ENCODE measurements at places on chromosomes 3 and 15.
A peak's percentile ranks its signal among the peaks of the same experiment; 100 is the strongest.

DNA sequence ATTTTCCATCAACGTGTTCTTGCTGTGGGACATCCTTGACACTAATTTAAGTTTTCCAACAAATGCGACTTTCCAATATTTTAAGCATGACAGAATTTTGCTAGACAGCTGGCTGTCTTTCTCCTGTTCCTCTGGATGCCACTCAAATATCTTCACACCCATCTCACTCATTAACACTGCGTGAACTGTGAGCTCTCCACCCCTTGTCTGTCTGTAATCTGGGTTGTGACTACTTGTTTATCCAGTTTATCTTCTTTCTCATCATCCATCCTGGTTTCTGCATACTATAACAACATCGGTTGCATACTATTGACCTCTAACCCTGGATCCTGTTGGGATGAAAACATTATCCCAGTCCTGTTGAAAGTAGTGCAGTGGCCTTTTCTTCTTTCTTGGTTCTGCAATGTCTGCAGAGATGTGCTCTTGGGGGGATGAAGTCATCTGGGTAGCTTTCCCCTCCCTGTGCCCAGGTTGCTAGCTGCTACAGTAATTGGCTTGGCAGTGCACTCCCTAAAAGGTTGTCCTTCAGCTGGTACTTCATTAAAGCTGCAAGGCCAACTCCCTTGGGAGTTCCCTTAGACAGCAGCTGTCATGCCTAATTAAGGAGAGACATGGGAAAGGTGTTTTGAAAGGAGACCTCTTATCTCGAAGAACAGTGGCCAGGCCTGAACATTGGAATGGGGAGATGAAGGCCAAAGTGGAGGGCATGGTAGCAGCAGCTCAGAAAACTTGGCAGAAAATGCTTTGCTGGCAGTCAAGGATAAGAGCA, 24.7 kb downstream of the KAT2B start:
- DNase-seq = no peak

- no peak for DNase-seq
Observed at GRCh38 chr3:53650424-53650823, 156.0 kb downstream of the CACNA1D start.

- no peak for DNase-seq
Observed at GRCh38 chr3:102158080-102158740, 276.6 kb upstream of the ZPLD1 start.

- no peak for DNase-seq
Observed at GRCh38 chr3:195207731-195208130, 63.2 kb downstream of the XXYLT1 start.

DNA sequence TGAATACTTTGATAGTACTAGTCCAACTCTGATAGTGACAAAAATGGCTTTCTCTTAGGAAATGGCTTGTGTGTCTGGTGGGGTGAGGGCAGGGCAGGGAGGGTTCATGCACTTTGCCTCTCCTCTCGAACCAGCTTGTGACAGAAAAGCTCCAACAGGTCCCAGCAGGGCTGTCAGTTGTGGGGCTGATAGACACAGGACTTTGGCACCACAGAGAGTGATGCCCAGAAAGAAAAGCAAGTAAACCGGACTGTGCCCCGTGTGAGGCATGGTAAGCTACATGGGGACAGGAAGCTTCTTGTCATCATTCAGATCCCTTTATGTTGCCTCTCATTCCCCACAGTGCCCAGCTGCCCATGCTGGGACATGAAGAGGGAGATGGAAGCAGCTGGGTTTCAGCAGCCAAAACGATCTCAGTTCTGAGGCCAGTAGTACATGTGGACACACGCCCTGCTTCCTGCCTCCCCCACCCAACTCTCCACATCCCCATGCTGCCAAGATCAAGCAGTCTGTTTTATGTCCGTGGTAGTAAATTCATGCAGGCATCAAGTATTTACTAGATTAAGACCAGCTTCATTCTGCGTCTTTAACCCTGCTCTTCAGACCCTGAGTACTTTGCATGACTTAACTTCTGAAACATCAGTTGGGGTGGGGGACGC, 29.7 kb upstream of the LIPC start:
- DNase-seq = no peak

GRCh38 chr15:69161079-69161877, 843 bp downstream of the GLCE start:
- peak; percentile 0 for DNase-seq

- DNase-seq = no peak
Observed at GRCh38 chr3:141019244-141019643, 31.9 kb upstream of the SPSB4 start.

DNA sequence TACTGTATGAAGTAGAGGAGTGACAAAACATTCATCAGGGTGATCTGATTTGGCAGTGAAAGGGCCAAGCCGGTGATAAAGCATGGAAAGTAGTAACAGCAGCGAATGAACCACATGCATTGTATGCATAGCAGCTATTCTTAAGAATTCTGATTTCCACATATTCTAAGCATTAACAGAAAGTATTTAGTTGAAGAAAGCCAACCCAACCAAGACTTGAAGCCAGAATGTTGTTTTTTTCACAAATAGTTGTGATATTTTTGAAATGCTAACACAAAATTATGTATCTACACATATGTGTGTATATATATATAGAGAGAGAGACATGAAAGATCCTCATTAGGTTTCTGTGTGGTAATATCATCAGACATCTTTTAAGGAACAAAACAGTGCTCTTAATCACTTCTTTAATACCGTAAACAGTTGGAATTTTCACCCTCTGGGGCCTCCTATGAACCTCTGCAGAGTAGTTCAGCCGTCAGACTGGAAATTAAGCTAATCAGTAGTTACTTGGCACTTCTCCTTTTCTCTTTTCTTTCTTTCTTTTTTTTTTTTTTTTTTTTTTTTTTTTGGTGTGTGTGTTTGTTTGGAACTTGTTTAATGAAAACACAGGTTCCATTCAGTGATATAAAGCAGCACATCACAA, 139.6 kb downstream of the CMSS1 start:
- no peak for DNase-seq

GRCh38 chr3:185631508-185632206, 45.6 kb downstream of the SENP2 start:
- DNase-seq = no peak

DNA sequence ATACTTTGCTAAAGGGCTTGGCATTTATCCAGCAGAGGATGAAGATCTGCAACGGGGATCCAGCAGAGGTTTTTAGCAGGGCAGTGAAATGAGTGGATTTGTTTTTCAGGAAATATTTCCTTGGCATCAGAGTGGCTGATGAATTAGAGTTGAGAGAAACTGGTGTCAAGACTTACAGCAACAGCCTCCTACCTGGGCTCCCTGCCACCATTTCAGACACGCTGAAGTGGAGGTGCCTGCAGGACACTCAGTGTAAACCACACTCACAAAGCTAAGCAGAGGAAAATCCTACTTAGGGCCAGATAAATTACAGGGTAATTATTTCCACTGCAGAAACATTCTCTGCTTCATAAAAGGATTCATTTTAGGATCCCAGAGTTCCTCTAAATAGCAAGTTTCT, 519.7 kb downstream of the FGF12 start:
- DNase-seq = no peak

GRCh38 chr3:165885558-165886270, 48.5 kb upstream of the BCHE start:
- DNase-seq = no peak

- no peak for DNase-seq
Observed at GRCh38 chr3:52423173-52423572, 21.7 kb downstream of the SEMA3G start.

DNA sequence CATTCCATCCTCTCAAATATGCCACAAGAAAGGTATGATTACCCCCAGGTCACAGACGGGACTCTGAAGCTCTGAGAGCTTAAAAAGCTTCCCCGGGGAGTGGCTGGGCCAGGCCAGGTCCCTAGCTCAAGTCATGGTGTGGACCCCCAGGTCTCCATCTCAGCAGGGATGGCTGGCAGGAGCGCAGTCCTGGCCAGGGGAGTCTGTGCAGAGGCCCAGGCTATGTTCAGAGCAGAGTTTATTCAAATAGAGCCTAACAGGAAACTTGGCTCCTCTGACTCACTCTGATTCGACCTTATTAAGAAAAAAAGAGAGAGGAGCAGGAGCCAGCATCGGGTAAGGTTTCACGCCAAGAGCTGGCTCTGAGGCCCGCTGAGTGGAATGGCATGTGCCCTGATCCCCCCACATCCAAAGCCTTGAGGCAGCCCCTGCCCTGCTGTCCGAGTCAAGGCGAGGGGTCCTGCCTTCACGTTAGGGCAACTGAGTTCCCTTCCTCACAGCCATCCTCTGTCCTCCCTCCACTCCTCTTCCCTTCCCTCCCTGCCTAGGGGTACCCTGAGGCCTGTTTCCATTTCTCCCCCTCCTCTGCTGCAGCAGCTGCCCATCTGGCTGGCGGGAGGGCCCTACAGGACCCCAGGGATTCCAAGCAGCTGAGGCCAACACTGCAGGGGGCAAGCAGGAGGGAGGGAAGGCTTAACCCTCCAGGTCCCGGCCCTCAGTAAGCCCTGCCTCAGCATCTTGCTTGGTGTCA, 1.9 kb upstream of the LOXL1 start:
- no peak for DNase-seq
